Glutamatergic neuron (in vitro differentiated cells): ENCODE measurements at places on chromosomes 3 and 15. TPM values are rescaled to one million over a fixed set of nuclear protein-coding genes. Genes with fewer than 3 reads are reported as not detected.

GRCh38 chr15:82999905-83000671 is 11.4 kb downstream of the C15orf40 start:
- H3K36me3 ChIP-seq = no peaks in the 10 kb centered on the region
- H3K27me3 ChIP-seq = peaks cover 5% of the 10 kb centered on the region
- peaks cover 18% of the 10 kb centered on the region for H3K4me1 ChIP-seq

DNA sequence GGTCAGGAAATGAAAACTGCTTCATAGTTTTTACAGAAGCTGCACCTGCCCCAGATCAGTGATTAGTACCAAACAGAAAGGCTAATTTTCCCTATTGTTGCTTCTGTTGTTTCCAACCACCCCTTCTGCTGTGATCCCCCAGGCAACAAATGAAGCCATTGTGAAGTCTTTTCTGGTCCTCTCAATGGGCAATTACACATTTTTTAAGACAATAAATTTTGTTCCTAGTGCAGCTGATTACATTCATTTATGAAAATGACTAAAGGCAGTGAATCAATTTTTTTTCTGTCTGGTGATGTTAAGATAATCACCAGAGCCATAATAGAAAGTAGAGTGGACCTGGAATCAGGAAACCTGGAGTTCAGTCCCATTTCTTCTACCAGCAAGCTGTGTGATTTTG is 32.7 kb downstream of the GLDN start:
- no peaks in the 10 kb centered on the region for H3K27me3 ChIP-seq
- H3K4me3 ChIP-seq = no peak overlapping the region
- H3K27ac ChIP-seq = no peak overlapping the region

The SLC27A2 gene
- not detected for total RNA-seq

The CISH gene
- total RNA-seq = 6.0 TPM

The PLSCR5 gene
- not detected for total RNA-seq

The ATRIP gene
- 15.8 TPM for total RNA-seq

GRCh38 chr3:114370537-114371174 is 76.8 kb downstream of the TIGIT start:
- no peaks in the 10 kb centered on the region for H3K27me3 ChIP-seq
- no peak overlapping the region for H3K4me3 ChIP-seq
- no peak for DNase-seq
- H3K27ac ChIP-seq = no peak overlapping the region

The ROBO1 gene
- 505 TPM for total RNA-seq

GRCh38 chr3:10942690-10943205 is 49.8 kb upstream of the SLC6A1 start:
- no peak for DNase-seq
- no peak overlapping the region for H3K27ac ChIP-seq
- no peaks in the 10 kb centered on the region for H3K4me1 ChIP-seq

- DNase-seq = no peak
- H3K27ac ChIP-seq = no peak overlapping the region
- H3K4me1 ChIP-seq = no peaks in the 10 kb centered on the region
- H3K36me3 ChIP-seq = no peaks in the 10 kb centered on the region
- H3K4me3 ChIP-seq = no peak overlapping the region
These were observed 59.7 kb downstream of the RAP2B start for GRCh38 chr3:153221748-153222162.

The CDAN1 gene
- 20.6 TPM for total RNA-seq

- no peaks in the 10 kb centered on the region for H3K27me3 ChIP-seq
- no peaks in the 10 kb centered on the region for H3K36me3 ChIP-seq
These were observed 7.6 kb downstream of the NMNAT3 start for GRCh38 chr3:139670196-139670595.

DNA sequence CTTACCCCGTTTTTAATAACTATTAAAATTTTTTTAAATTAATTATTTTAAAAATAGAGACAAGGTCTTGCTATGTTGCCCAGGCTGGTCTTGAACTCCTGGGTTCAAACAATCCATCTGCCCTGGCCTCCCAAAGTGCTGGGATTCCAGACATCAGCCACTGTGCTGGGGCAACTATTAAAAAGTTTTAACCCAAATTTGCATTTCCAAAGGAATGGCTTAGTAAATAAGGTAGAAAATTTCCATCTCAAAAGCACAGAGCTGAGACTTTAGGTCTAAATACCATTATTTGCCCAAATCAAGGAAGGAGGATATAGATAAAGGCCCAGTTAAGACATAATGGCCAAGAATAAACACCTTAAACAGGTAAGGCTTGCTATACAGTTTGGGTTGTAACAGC is 56.4 kb downstream of the MINDY4B start:
- no peaks in the 10 kb centered on the region for H3K27me3 ChIP-seq
- no peaks in the 10 kb centered on the region for H3K4me1 ChIP-seq
- no peaks in the 10 kb centered on the region for H3K36me3 ChIP-seq
- no peak for DNase-seq
- H3K4me3 ChIP-seq = no peak overlapping the region

GRCh38 chr15:95848126-95848525 is 482.4 kb upstream of the NR2F2 start:
- no peak overlapping the region for H3K4me3 ChIP-seq
- H3K36me3 ChIP-seq = no peaks in the 10 kb centered on the region
- DNase-seq = no peak
- H3K4me1 ChIP-seq = peaks cover 17% of the 10 kb centered on the region
- peaks cover 2% of the 10 kb centered on the region for H3K27me3 ChIP-seq

GRCh38 chr3:20622304-20622703 is 436.3 kb upstream of the SGO1 start:
- no peak for DNase-seq
- H3K27me3 ChIP-seq = no peaks in the 10 kb centered on the region

- H3K27ac ChIP-seq = no peak overlapping the region
- no peak overlapping the region for H3K4me3 ChIP-seq
- no peaks in the 10 kb centered on the region for H3K27me3 ChIP-seq
- peaks cover 18% of the 10 kb centered on the region for H3K4me1 ChIP-seq
- DNase-seq = no peak
These were observed 485.8 kb upstream of the PROK2 start for GRCh38 chr3:72270730-72271129.
